ENCODE measurements at places on chromosomes 3 and 15.

DNA sequence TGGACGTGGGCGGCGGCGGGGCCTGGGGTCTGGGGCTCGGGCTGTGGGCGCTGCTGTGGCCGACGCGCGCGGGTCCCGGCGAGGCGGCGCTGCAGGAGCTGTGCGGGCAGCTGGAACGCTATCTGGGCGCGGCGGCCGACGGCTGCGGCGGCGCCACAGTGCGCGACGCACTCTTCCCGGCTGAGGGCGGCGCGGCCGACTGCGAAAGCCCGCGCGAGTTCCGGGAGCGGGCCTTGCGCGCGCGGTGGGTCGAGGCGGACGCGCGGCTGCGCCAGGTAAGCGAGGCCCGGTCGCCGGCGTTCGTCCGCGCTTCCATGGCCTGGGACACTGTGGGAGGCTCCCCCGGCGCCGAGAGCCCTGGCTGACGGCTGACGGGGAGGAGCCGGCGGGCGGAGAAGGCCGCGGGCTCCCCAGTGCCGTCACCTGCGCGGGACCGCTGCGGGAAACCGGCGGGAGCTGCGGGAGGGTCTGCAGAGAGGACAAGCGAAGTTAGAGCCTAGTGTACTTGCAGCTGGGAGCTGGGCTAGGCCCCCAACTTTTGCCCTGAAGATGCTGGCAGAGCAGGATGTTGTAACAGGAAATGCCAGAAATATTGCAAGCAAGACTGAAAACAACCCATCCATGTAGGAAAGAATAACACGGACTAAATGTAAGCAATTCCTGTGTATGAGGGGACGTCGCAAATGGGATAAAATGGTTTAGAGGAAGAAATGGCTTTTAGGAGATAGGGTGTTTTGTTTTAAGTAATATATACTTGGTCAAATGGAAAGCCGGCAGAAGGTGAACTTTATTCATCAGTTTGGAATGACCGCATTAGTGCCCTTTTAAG lies 847 bp downstream of the WHAMM start:
- ATAC-seq = peak; percentile 36

GRCh38 chr3:23253214-23253613 lies 50.1 kb downstream of the UBE2E2 start:
- ATAC-seq = no peak

DNA sequence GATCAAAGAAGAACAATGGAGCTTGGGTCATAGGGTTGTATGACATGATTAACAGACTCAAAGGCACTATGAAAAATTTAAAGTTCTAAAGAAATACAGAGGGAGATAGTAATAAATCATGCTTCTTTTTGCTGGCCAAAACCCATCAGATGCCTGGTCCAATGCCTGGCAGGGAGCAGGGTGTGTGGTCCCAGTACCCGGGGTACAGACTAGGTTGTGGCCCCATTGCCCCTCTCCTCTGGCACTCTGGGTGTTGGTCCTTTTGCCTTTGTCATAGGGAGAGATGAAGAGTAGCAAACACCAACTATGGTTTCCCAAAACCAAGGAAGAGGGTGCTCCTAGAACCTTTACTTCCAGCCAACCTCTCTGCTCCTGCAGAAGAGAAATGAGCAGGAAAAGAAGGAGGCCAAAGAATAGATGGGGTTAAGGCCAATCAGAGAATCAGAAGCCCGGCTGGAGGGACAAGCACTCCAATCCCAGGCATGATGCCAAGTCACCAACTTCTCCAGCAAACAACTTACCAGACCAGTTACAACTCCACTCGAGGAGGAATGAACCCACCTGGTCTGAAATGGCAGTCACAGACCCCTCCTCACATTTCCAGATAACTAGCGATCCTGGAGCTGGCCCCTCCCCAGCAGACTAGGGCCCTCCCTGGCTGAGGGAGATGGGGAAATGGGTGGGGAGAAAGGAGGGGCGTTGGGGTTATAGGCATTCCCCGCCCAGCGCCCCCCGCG lies 1.8 kb downstream of the IGDCC3 start:
- no peak for ATAC-seq

- peak; percentile 75 for ATAC-seq
Measured at GRCh38 chr15:56244038-56244810, 545 bp upstream of the RFX7 start.

DNA sequence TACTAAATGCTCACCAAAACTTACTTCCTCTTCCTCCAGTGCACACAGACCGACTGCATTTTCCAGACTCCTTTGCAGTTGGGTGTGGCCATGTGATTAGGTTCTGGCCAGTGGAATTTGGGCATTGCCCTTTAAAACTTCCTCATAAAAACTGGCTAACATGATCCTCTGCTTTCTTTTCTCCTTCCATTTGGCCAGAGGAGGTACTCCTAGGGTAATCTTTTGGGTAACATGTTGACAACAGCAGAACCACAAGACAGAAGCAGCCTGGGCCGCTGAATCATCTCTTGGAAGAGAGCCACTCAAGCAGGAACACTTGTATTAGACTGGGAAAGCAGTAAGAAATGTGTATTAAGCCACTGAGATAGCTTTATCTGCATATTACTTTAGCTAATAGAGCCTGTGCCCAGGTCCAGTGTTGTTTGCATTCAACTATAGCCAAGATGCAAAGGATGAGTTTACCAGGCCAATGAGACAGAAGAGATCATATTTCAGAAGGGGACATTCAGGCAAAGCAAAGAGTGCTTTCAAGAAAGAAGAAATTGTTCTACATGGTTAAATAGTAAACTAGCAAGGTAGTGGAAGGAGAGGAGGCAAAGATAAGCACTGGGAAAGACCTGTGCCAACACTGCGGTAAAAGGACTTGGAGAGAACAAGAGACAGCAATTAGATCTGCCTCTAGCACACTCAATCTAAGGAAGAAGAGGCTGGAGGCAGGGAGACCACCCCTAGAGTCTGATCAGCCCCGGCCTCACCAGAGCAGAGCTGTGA lies 79.8 kb downstream of the PLCH1 start:
- peak; percentile 96 for ATAC-seq

GRCh38 chr15:80612118-80612823 lies 82.8 kb upstream of the ABHD17C start:
- no peak for ATAC-seq

GRCh38 chr15:80788536-80788935 lies 9.4 kb downstream of the CEMIP start:
- ATAC-seq = no peak

GRCh38 chr3:39291903-39292329 lies 12.1 kb upstream of the CX3CR1 start:
- ATAC-seq = peak; percentile 81

- ATAC-seq = peak; percentile 57
Measured at GRCh38 chr3:125055913-125056745, at the start of gene HEG1. Gene HEG1 (minus strand): TSS chr3:125055997. CDS start chr3:125055890, 107 bp downstream.

GRCh38 chr3:54951405-54951804 lies 23.5 kb upstream of the LRTM1 start:
- peak; percentile 95 for ATAC-seq

DNA sequence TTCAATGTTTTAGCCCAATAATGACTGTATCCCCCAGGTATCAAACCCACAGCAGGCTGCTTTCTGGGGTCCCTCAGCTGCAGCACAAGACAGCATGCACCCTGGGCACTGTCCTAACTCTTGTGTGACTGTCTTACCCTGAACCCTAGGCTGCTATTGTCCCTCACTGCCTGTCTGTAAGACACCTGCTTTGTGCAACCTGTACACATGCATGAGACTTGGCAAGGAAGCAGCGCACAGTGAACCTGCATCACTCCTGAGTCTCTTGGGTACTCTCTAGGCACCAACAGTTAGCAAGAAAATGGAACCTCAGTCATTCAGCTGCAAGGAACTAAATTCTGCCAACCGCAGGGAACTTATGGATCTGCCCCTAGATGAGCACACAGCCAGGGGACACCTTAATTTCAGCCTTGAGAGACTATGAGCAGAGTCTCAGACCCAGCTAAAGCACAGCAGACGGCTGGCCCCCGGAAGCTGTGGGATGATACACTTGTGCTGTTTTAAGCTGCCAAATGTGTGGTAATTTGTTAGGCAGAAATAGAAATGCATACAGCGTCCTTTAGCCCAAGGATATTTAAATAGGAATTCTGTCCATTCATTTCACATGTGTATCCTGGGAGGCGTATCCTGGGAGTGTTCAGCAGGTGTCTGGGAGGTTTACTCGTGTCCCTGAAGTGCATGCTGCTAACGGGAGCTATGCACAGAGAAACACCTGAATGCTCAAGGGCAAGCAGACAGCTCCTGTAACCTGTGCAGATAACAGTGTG lies 223.8 kb downstream of the KLF13 start:
- no peak for ATAC-seq

GRCh38 chr3:190486533-190486864 lies 27.4 kb upstream of the IL1RAP start:
- ATAC-seq = no peak

- no peak for ATAC-seq
Measured at GRCh38 chr3:13190378-13190765, 117.1 kb upstream of the IQSEC1 start.

- peak; percentile 30 for ATAC-seq
Measured at GRCh38 chr15:31325595-31326155, 960 bp upstream of the KLF13 start.

- peak; percentile 70 for ATAC-seq
Measured at GRCh38 chr3:86774082-86774691, 216.8 kb downstream of the VGLL3 start.

DNA sequence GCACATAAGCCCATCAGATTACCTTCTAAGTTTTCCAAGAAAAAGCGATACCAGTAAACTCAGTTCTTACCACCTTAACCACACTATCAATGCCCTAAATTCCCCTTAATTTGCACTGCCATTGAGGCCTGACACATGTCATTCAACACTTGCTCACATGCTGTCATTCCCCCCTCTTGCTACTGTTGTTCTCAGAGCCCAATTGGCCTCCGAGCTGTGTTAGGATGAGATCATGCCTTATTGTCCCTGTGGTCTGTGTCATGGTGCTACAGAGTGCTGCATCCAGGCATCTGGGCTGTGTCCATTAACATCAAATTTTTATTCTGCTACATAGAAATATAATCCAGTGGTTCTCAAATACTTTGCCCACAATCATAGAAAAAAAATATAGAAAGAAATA lies 213.6 kb downstream of the SSR3 start:
- no peak for ATAC-seq

DNA sequence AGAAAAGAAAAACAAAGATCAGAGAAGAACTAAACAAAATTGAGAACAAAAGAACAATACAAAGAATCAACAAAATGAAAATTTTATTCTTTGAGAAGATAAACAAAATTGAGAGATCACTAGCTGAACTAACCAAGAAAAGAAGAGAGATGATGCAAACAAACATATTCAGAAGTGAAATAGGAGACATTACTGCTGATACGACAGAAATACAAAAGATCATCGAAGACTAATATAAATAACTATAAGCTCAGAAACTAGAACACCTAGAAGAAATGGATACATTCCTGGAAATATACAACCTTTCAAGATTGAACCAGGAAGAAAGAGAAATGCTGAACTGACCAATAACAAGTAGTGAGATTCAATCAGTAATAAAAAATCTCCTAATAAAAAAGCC lies 533.1 kb upstream of the PPP2R3A start:
- ATAC-seq = no peak

DNA sequence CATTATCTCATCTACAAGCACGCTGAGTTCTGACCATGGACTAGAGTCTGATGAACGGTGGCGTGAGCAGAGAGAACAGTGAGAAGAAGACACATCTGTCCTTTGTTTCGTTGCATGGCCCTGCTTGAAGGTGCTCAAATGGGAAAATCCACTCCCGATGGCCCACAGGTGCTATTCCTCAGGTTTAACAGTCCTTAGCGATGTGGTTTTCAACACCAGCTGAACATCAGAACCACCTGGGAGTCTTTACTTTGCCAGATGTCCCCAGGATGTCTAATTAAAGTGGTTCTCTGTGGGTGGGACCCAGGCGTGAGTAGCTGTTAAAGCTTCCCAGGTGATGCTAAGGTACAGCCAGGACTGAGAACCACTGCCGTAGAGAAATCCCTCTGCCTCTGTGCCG lies 13.0 kb downstream of the ADAMTS17 start:
- no peak for ATAC-seq

DNA sequence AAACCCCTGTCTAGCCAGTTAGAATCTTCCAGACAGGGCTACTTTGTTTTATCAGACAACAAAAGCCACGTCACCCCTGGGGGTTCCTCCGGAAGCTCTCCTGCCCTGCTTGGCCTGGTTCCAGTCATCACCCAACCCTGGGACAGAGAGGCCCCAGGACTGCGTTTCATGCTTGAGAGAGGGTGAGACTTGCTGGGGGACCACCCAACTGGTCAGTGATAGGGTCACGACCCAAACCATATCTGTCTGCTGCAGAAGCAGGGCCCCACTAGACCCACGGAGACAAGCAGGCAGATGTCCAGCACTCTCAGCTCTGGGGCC lies 1.2 kb downstream of the NT5DC2 start:
- ATAC-seq = no peak

GRCh38 chr3:114727373-114727772 lies 419.7 kb downstream of the ZBTB20 start:
- no peak for ATAC-seq

DNA sequence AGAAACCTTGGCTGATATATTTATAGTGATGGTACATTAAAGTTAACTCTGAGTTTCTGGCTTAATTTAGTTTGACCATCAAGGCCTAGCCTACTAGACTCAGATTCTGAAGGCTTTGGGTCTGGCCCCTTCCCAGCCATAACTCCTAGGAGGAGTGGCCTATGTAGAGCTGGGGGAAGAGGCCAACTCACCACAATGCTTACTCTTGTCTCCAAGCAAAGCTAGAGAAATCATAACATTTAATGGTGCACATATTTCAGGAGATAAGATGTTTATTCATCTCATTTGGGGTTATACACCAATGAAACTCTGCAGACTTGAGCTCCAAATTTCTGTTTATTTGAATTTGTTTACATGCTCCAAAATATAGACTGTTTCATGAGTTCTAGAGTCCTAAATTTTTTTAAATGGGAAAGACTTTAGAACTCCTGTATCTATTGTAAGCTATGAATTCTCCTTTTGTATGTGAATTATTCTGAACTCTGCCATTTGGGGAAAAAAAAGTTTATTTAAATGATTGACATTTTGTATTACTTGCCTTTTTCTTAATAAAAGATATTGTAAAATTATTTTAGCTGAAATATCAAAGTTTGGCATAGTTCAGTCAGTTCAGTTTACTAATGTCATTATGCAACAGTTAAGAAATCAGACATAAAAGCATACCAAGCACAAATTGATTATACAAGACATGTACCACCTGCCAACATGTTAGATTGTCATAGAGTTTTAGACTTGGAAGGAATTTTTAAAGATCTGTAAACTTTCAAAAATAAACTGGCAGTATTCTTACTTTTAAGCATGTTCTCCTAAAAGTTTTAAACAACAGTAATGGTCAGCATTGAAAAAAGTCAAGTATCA lies 143.4 kb upstream of the NR2E3 start:
- no peak for ATAC-seq

DNA sequence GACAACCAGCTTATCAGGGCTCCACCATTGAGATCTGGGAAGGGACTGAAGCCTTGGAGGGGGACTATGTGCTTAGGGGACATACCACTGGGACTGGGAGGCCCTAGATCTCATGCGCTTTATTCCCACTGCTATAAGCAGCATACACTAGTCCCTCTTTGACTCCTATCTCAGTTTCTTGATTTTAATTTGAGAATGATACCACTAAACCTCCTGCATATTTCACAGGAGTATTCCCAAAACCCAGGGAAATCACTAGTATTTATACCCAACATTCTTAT lies 29.2 kb downstream of the SLC24A1 start:
- ATAC-seq = no peak

- no peak for ATAC-seq
Measured at GRCh38 chr3:52527039-52527731, 6.5 kb downstream of the NT5DC2 start.

GRCh38 chr3:107213044-107213669 lies 164.1 kb upstream of the CCDC54 start:
- ATAC-seq = no peak

GRCh38 chr3:169280010-169280585 lies 383.4 kb downstream of the MECOM start:
- no peak for ATAC-seq
